Pulmonary artery endothelial cell (primary cell): ENCODE measurements at places on chromosomes 1 and 21.

DNA sequence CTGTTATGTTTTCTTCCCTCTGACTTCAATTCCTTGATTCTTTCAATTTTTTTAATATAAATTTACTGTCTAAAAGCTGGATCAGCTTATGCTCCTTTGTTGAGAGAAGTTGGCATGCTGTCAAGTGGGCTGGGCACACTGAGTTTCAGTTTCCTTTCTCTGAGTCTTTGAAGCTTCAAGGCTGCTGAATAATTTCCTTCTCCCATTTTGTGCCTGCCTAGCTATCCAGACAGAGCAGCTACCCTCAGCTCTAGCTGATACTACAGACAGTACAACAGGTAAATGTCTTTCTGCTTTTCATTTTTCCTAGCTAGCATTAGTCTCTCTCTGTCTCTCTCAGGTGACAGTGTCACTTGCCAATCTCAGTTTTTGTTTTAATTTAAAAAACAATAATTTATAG is at the start of gene IFI44:
IFI44 (plus strand) TSS at position 204 of the 400 bp plus-strand sequence. CDS start 365 bp downstream, outside the sequence.
- DNase-seq, result peak; percentile 68

- no peak for DNase-seq
Measured at GRCh38 chr1:225834417-225835329, 24.7 kb downstream of the EPHX1 start.

GRCh38 chr1:104648269-104648691 is 898.6 kb downstream of the AMY1C start:
- no peak for DNase-seq

DNA sequence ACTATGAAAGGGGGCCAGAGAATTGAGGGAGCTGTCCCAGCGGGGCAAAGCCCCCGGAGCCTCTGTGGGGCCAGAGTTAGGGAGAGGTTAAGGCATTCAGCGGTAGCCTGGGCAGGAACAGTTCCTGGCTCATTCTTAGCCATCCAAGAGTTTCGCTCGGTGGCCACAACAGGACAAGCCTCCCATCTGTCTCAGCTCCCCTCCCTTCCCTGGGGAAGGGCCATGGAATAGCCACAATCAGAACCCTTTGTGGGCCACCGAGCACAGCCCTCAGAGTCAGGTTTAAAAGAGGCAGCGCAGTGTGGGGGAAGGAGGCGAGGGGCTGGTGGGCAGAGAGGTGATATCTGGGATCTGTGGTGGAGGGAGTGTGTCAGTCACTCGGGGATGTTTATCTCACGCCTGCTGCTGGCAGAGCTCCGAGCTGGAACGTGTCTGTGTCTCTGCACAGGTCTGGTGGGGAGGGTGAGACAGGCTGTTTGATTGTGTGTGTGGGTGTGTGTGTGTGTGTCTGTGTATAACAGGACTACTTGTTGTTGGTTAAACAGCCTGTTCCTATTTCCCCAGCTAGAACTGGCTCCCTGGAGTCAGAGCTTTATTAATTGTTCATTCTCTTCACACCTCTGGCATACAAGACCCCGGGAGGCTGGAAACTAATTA is 49.6 kb upstream of the GOLT1A start:
- no peak for DNase-seq

- no peak for DNase-seq
Measured at GRCh38 chr1:162265983-162266382, 110.7 kb downstream of the SPATA46 start.

- DNase-seq, result no peak
Measured at GRCh38 chr21:31670070-31670469, 10.6 kb downstream of the SOD1 start.

DNA sequence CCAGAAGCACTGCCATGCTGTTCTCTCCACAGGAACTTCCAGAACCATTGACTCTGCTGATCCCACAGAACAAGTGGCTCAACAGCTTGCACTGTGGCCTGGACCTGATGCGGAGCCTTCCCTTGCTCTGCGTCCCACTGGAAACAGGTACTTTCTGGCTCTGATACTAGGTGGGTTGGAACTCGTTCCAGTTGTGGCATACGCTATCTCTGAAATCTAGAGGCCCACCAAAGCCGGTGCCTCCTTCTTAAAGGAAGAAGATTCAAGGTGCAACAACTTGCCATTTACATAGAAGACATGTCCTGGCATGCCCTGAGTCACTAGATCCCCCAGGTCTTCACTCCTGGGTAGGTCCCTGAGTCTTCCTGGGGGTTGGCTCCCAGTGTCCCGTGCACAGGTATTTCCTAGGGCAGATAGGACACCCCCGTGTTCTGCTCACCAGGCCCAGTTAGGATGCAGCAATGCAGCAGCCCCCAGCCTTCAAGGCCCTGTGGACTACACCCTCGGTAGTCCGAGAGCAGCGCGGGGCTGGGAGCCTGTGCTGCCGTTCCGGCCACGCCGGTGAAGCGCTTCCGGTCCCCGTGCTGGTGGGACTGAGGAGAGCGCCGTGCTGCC is 10.8 kb upstream of the PCBP3 start:
- no peak for DNase-seq

DNA sequence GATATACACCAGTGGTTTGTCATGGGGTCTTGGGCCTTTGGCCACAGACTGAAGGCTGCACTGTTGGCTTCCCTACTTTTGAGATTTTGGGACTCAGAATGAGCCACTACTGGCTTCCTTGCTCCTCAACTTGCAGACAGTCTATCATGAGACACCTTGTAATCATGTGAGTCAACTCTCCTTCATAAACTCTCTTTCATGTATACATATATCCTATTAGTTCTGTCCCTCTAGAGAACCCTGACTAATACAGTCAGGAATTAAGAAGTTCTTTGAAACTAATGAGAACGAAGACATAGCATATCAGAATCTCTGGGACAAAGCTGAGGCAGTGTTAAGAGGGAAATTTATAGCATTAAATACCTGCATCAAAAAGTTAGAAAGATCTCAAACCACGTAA is 110.8 kb downstream of the SLC5A9 start:
- no peak for DNase-seq

GRCh38 chr1:156414461-156415064 is 45.6 kb downstream of the RHBG start:
- DNase-seq, result no peak

- DNase-seq, result no peak
Measured at GRCh38 chr1:74280642-74281396, 45.6 kb downstream of the TNNI3K start.

DNA sequence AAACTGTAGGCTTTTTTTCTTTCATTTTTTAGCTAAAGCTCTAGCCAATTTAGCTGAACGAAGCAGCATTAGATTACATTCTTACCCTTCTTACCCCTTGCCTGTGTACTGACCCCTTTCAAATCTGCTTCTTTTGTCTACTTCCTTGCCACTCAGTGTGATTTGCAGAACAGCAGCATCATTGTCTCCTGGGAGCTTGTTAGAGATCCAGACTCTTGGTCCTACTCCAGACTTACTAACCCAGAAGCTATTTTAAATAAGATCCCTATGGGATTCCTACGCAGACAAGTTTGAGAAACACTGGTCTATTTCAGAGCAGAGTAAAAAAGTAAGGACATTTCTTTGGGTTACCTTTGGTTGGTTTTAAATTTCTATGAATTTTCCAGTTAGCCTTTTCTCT is 13.8 kb downstream of the LRRC39 start:
- DNase-seq, result no peak

DNA sequence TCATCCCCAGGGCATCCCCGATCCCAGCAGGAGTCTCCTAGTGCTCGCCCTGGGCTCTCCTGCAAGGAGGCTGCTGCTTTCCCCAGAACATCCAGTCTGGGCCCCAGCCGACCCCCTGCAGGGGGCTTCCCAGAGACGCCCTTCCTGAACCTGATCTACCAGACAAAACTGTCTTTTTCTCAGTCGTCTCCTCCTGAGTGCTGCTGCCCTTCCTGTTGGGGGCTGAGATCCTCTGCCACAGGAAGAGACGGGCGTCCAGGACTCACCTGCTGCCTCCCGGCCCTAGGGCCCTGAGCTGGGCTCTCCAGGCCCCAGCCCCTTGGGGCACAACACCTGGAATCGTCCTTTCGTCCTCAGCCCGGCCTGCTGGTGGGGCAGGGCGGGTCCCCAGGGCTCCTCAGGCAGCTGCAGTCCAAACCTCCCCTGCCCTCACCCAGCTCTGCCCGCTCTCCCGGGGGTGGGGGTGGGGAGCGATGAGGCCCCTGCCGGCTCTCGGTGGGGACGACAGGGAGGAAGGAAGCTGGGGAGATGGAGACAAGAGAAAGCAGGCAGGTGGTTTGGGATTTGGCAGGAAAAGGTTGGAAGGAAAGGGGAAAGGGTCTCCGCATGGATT is 36.9 kb downstream of the TP73 start:
- DNase-seq, result no peak

DNA sequence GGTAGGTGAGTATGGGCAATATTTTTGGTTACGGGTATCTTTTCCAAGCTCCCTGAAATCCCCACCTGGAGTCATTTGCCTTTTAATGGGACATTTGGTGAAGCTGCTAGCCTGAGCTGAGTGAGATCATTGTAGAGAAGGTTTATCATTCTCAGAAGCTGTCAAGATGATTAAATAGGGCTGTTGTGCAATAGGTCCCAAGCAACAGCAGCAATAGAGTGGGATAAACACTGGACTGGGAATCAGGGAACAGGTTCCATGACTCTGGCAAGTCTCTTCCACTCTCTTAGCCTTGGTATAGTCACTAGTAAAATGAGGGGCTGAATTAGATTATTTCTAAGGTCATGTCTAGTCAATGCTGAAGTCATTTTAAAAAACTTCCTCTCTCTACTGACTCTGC is 30.3 kb upstream of the FAM78B start:
- no peak for DNase-seq
